ENCODE measurements at places on chromosomes 7 and 10.
A peak's percentile ranks its signal among the peaks of the same experiment; 100 is the strongest.

- no peak for DNase-seq
Observed at GRCh38 chr7:103025341-103025740, 49.3 kb downstream of the FBXL13 start.

DNA sequence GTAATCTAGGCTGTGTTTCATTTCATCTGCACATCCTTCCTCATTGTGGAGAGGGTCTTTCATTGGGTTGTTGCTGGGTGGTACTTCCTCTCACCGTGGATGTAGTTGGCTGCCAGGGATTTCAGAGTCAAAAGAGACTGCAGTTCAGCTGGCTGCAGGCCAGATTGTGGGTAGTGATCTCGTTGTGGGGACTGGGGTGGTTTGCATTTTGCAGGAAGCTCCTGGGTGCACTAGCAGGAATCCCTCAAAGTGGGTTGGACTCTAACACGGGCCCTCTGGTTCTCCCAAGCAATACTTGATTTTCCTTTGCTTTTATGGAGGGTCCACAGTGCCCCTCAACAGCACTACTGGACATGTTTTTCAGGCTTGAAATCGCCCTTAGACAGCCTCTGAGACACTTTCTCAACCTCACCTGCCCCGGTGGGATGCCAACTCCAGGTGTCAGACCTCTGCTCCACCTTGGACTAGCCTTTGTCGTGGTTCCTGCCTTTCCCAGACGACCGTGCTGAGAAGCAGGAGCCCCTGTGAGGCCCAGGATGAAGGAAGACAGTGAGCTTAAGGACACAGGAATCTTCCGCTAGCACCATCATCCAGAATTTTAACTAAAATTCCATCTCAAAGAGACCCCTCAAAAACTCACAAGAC is 23.9 kb upstream of the ZNF273 start:
- DNase-seq = no peak

GRCh38 chr7:57775396-57776088 is 325.6 kb downstream of the ZNF716 start:
- DNase-seq = no peak

GRCh38 chr7:29189743-29190201 is 4.8 kb upstream of the CHN2 start:
- DNase-seq = peak; percentile 55

- DNase-seq = no peak
Observed at GRCh38 chr10:3102720-3103427, 35.5 kb downstream of the PFKP start.

DNA sequence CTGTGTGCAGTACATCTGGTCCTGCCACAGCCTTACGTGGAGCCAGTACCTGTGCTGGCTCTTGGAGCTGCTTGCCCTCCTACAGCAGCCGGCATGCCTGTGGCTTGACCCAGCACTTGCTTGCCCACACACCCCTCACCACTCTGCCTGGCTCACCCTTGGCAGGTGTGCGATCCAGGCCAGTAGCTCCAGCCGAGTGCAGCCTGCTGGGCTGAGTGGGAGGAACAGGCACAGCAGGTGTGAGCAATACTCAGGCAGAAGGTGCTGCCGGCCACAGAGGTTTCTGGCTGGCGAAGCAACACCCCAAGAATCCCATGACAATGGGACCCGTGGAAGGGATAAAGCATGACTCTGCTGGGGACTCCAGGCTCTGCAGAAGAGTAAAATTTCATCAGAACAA is 173.5 kb upstream of the ADCY1 start:
- no peak for DNase-seq

DNA sequence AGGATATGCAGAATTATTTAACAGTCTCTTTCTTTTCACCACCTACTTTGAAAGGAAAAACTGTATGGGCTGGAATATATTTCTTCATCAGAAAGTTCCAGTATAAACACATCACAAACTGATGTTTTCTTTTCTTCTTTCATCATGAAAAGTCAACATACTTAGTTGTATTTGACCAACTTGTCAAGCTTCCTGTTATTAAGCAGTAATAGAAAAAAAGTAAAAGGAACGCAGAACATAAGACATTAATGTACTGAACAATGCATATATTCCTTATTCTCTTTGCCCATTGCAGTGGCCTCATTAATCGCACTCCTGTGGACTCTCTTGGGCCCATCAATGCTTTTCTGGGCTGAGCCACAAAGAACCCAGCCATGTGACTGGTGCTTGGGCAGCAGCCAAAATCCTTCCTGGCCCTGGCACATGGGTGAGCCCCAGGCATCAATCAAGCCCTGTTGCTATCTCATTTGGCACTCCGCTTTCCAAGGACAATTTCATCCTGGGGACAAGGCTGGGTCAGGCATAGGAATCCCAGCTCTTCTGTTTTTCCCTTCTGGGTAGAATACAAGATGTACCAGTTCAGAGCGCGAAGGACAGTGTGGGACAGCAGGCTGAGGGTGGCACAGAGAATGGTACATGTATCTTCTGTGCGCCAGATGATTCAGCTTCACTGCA is 42.3 kb downstream of the RHOBTB1 start:
- DNase-seq = no peak

- peak; percentile 74 for DNase-seq
Observed at GRCh38 chr7:129843978-129844840, 108.6 kb downstream of the UBE2H start.

DNA sequence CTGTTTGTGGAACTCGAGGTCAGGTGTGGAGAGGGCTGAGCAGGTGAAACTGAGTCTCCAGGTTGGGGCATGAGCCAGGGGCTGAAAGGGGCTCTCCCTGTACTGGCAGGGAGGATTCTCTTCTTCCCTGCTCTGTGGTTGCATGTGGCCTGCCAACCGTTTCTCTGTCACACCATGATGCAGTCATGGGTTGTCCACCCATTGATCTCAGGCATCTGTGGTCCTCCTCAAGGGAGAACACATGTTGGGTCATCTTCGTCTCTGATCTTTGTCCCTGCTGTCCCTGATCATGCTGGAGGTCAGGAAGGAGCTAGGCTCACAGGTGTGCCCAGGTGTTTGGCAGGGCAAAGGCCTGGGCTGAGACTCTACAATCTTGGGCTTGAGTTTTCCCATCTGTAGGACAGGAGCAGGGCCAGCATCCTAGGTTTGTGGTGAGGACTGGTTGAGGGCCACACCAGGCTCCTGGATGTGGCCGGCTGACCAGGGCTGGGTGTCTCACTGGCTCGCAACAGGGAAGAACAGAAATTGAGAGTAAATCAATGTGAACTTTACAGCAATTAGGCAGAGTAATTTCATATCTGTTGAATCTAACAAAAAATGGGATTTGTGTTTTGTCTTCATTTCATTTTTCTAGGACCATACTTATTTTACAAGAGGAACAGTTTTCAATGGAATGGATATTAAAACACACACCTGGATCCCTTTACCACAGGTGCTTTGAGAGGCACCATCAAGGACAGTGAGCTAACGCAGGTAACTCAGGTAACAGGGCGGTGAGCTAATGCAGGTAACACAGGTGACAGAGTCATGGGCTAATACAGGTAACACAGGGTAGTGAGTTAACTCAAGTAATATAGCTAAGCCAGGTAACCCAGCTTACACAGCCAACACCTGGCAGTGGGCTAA is 58.5 kb upstream of the IGFBP3 start:
- DNase-seq = no peak

GRCh38 chr10:30386801-30387588 is 37.9 kb upstream of the MTPAP start:
- DNase-seq = no peak

GRCh38 chr10:102758240-102758932 is 14.6 kb downstream of the WBP1L start:
- DNase-seq = no peak

Data from activated CD4-positive, alpha-beta T cell treated with anti-CD3 and anti-CD28 coated beads, Interleukin-10, Interleukin-2, amounts not matched to agents 100 ng/mL and 50 ng/mL, durations not matched to agents 16 hours and 8 hours (primary cell).